ENCODE measurements at places on chromosomes 16 and 17.

- DNase-seq = no peak
These were observed 14.5 kb upstream of the KRTAP9-2 start for GRCh38 chr17:41211845-41212466.

- DNase-seq = no peak
These were observed 12.0 kb downstream of the AMFR start for GRCh38 chr16:56413381-56413780.

DNA sequence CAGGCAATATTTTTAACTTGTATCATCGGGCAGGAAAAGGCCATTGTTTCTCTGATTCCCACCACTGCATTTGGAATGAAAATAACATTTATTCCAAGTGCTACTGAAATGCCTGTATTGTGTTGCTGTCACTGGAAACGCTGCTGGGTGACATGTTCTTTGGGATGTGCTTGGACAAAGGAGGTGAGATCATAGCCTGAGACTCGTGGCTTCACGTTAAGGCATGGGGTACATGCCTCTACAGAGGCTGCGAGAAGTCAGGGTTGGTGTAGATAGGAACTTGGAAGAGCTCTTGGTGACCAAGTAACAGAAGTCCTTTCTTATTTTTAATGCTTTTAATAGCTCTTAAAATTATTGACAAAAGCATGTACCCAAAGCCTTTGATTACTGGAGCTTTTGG lies 58.8 kb upstream of the MAF start:
- DNase-seq = no peak

- no peak for DNase-seq
These were observed 102.4 kb downstream of the DNAH9 start for GRCh38 chr17:11700668-11701067.

DNA sequence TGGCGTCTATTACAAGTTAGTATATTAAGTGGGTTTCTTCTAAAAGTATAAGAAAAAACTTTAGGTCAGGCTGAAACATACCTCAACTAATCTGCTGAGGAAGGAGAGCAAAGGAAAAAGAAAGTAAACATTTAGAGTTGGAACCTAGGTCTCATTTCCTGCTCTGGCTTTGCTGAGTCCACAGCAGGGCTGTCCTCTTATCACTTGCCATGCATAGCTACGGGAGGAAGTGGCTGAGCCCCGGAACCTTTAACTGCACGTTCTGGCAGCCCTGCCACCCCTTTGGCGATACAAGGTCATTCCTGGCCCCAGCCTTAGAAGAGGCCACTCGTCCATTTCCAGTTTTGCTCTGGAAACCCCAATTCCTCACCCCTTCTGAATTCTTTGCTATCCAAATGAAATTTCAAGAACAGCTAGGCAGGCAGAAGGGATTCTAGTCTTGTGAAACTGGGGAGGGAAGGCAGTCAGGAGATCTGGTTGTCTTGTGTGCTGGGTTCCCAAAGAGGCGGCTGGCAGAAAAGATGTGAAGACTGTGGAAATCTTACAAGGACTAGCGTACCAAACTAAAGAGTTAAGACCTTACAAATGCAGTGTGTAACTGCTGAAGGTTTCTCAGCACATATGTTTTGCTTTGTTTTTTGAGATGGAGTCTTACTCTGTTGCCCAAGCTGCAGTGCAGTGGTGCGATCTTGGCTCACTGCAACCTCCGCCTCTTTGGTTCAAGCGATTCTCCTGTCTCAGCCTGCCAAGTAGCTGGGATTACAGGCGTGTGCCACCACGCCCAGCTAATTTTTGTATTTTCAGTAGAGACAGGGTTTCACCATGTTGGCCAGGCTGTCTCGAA lies 19.1 kb downstream of the WIPI1 start:
- DNase-seq = peak; percentile 50

GRCh38 chr16:84511180-84511800 lies 6.8 kb upstream of the MEAK7 start:
- DNase-seq = peak; percentile 88

DNA sequence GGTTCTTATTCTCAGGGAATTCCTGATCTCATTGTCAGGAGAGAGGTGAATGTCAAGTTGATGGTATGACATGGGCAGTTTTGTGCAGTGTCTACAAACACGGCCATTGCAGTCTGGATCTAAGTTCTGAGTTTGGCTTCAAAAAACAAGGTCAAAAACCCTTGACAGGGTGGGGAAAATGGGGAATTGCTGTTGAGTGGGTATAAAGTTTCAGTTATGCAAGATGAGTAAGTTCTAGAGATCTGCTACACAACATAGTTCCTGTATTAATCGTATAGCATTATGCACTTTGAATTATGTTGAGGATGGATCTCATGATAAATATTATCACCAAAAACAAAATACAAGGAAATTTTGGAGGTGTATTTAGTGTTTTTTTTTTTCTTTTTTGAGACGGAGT lies 36.6 kb upstream of the CARMIL2 start:
- DNase-seq = no peak

All from CD4-positive, alpha-beta T cell treated with Interferon alpha-2 for 1 hour (primary cell).